Stimulated activated CD8-positive, alpha-beta memory T cell treated with anti-CD3 and anti-CD28 coated beads, Interleukin-4, amount 100 ng/mL, for 1 hour (primary cell): ENCODE measurements at places on chromosomes 4 and X.

DNA sequence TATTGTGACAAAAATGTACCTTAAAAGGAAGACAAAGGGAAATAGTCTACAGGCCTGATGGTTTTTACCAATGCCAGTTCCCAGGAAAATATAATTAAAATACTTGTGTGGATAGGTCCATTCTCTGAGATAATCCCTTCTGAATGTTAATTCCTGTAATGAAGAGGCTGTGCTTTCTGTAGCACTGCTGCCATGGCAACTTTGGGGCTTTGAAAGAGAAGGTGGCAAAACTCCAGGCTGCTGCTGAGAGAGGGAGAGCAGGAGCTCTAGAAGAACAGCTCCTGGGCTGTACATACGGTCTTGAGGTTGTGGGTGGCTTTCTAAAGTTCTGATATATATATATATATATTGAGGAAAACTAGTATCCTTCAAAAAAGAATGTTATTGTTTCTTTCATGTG is 125.4 kb downstream of the PDLIM5 start:
- DNase-seq, result no peak

DNA sequence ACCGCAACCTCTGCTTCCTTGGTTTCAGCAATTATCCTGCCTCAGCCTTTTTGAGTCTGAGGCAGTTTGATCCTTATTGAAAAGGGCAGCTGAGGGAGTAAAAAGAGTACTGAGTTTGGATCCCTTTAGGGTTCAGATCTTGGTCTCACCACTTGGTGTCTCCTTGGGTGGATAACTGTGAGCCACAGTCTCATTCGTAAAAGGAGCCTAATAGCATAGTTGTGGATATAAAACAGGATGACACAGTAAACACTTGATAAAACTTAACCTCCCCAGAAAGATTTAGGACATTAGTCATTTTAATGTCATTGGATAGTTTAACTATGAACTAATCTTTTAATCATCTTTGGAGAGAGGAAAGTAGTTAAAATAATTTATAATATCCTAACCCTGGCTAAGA is 173.0 kb downstream of the ANK2 start:
- no peak for DNase-seq

DNA sequence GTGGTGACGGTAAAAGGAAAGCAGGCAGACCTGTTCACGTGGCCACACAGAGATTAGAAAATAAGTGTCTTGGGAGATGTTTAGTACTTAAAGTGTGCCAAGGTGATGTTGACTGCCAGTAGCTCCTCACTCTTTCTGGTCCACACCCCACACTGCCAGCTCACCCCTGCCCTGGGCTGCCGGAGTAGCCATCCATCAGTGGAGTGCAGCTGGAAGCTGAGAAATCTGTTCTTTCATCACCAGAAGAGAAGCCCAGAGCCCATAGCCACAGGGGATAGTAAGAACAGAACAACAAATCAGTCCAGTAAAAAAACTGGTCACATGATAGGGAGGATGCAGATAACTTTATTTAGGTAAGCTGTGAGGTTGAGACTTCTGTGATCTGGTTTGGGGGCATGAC is 64.1 kb downstream of the WWC2 start:
- no peak for DNase-seq

- no peak for DNase-seq
These were observed 136.1 kb upstream of the MID1 start for GRCh38 chrX:10756441-10756840.

GRCh38 chrX:153526801-153527200 is 9.4 kb downstream of the ATP2B3 start:
- DNase-seq, result no peak

GRCh38 chr4:156958276-156959074 is 13.1 kb downstream of the PDGFC start:
- DNase-seq, result no peak

GRCh38 chr4:74618659-74619058 is 173.7 kb downstream of the AREG start:
- no peak for DNase-seq

GRCh38 chr4:57048590-57049304 is 61.4 kb downstream of the IGFBP7 start:
- no peak for DNase-seq

- DNase-seq, result no peak
These were observed 313.2 kb downstream of the PACRGL start for GRCh38 chr4:21013501-21013900.

- DNase-seq, result no peak
These were observed 53.9 kb upstream of the C4orf50 start for GRCh38 chr4:6071959-6072720.

DNA sequence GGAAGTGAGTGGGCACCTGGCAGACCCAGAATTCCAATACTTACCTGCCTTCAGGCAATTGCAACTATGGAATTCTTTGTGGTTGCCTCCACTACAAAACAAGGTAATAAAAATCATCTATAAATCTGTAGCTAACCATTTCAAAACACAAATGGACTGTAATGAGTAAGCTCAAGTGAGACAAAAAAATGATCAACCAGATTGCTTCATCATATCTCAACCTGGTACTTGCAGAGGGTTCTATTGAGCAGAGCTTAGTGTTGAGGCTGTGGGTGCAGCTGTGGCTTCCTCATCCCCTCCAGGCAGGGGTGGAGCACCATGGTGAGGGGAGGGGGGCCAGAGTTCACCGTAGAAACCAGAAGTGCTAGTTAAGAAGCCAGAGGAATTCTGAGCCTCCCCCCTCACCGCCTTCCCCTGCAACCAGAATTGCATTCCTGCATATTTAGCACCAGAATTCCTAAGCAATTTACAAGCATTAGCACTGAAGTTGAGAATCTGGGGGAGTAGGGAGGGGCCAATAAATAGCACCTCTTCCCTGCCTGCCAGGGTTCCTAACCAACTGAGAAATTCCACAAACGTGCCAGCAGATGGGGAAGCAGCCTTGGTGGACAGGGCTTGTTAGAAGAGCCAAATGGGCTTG is 11.5 kb downstream of the CTAG1A start:
- DNase-seq, result no peak

DNA sequence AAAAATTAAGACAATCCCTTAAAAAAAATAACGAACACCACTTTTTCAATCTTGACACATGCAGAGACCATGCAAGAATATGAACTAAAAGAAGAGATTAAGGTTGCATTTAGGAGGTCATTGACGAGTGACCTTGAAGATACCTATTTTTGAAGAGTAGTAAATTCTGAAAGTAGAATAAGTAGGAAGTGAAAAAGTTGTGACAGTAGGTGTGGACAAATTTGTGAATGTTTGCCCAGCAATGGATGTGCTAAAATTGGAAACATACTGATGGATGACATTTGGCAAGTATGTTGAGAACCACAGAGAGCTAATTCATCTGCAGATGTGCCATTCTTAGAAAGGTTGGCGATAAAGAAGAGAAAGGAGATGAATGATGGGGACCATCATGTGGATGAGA is 213.7 kb upstream of the VCX3A start:
- no peak for DNase-seq

- no peak for DNase-seq
These were observed 404.6 kb upstream of the PITX2 start for GRCh38 chr4:111027526-111027925.

DNA sequence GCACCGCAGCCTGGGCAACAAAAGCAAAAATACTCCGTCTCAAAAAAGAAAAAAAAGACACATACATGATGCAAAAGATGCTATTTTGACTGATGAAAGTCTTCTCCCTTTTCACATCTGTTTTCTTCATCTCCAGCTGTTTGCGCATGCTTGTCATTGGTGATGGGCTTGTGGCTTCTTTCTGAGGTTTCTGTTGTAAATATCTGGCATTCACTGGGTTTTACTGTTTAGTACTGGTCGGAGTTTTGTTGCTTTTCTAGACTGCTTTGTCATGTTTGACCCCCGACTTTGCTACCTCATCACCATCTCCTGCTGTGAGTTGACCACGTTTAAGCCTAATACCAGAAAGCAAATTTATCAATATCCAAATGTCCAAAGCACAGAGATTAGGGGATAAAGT is 34.4 kb downstream of the PTCHD1 start:
- no peak for DNase-seq

DNA sequence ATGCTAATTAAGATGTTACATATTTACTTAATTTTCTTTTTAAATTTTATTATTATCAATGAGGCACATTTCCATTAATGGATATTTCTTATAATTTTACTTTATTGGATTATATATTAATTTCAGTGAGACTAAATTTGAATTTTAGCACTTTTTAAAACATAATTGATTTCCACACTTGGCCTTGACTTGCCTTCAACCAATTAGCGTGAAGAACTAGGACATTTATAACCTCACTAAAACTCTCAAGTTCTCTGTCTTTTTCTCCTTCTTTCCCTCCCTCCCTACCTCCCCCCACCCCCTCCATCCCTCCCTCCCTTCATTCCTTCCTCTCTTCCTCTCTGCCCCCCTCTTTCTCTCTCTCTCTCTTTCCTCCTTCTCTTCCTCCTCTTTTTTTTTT is 1618.1 kb downstream of the C4orf33 start:
- no peak for DNase-seq

DNA sequence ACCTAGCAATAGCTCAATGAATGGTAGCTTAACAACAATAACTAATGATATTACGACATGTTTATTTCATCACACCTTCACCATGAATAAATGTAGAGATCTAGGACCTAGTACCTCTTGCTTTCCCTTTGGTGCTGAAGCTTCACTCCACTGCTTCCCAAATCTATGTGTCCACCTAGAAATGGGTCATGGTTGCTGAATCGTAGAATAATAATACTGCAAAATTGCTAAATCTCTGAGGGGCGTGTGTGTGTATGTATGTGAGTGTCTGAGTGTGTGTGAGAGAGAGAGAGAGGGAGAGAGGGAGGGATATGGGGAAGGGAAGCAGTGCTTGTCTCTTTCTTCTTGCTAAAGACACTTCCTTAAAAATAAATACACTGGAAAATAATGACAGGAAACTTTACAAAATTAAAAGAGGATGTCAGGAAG is 109.3 kb upstream of the BMP2K start:
- DNase-seq, result no peak

DNA sequence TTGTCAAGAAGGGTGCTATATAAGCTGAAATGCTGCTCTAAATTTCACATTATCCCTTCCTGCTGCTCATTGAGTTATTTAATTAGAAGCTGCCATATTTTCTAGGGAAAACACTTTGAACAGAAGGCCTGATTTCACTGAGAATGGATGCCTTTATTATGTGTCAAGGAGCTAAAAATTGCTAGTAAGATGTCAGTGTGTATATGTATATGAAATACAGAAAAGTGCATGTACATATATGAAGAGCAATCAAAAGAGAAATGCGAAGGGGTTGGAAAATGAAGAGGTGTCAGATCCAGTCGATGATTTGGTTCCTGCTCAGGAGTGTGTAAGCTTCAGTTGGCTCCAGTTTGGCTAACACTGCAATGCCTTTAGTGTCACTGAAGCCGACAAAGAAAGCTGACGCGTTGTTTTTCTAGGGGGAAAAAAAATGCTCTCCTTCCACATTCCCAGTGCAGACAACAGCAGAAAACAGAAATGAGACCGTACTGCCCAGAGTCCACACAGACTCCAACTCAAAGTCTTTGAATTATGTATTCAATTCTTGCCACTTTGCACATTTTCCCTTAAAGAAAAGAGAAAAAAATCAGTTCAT is 154.2 kb downstream of the NHS start:
- no peak for DNase-seq

GRCh38 chr4:74716436-74716765 is 77.9 kb downstream of the BTC start:
- DNase-seq, result no peak

- no peak for DNase-seq
These were observed 3.1 kb downstream of the ZGRF1 start for GRCh38 chr4:112633477-112634235.

DNA sequence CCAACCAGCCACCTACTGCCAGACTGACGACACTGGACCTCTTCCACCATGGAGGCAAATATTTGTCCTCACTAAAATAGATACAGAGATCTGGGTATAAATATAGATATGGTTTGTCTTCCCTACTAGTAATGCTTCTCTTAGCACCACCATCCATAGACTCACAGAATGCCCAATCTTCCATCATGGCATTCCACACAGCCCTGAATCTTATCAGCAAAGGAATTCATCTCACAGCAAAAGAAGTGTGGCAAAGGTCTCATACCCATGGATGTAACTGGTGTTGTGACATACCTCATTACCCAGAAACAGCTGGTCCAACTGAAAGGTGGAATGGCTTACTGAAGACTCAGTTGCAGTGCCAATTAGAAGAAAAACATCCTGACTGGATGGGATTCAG is 47.2 kb upstream of the HS6ST2 start:
- no peak for DNase-seq

- DNase-seq, result no peak
These were observed 1529.1 kb upstream of the ADGRL3 start for GRCh38 chr4:59671037-59671436.

- DNase-seq, result no peak
These were observed at the start of gene IL3RA for GRCh38 chrX:1336331-1336943. IL3RA (plus strand) TSS chrX:1336785; CDS start chrX:1341766, 4,981 bp downstream.

DNA sequence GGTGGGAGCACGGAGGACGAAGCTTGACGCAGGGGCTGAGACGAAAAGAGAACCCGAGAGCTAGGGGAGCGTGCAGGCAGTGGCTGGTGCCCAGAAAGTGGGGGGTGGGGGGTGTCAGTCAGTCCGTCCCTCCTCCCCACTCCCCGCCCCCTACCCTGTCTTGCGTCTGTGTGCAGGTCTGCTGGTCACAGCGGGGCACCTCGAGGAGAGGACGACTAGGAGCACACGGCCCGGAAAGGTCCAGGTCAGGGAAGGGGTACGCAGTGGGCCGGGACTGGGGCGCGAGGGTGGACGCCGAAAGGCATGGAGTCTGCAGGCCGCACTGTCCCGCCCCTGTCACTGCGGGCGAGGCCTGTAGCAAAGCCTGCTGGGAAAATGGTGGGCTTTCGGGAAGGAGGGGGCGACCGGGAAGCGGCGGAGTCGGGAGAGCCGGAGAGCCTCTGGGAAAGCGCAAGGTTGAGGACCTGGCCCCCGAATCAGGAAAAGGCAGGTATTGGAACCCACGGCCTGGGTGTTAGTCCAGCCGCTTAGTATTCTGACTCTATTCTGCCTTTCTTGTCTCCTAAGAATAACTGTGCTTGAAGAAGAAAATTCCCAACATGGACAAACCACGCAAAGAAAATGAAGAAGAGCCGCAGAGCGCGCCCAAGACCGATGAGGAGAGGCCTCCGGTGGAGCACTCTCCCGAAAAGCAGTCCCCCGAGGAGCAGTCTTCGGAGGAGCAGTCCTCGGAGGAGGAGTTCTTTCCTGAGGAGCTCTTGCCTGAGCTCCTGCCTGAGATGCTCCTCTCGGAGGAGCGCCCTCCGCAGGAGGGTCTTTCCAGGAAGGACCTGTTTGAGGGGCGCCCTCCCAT is 769 bp downstream of the TCEAL1 start:
- no peak for DNase-seq

- DNase-seq, result no peak
These were observed 19.1 kb upstream of the ARX start for GRCh38 chrX:25034889-25035288.

- DNase-seq, result no peak
These were observed 16.8 kb downstream of the RASGEF1B start for GRCh38 chr4:81454948-81455347.
